ENCODE measurements at places on chromosomes 7 and 10.
A peak's percentile ranks its signal among the peaks of the same experiment; 100 is the strongest.

DNA sequence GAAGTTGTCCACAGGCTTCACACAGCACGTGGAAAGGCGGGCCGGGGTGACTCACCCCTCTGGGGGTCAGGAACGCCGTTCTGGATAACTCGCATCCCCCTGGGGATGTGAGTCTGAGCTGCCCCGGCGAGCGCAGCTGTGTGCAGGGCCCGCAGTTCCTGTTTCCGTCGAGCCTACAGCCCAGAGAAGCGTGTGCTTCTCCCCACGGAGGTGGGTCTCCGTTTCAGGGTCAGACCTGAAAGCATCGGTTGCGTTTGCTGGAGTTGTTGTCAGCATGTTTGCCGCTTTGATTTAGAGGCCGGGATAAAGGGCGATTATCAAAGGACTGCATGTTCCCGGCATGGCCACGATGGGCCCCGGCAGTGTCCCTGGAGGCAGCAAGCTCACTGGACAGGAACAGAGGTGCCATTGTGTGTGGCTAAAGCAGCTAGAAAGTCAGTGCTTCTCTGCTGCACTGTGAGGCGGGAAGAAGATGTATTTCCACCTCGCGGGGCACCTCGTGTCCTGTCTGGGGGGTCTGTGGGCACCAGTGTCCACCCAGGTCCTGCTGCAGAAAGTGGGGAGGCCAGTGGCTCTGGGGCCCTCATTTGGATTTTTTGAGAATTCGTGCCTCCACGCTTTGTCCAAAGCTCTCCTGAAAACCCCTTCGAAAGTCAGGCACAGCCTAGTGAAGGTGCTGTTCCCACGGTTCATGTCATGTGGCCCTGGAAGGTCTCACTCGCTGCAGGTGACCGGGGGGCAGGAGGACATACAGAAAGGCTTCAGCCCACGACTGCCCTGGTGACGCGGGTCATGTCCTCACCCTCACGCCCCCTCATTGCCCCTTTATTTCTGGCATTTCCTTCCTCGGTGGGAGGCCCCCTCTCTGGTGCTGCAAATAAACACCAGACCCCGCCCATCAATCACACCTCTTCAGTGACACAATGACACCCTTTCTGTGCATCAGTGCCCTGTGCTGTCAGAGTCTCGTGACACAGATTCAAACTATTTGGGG is 27.4 kb upstream of the GDI2 start:
- DNase-seq = peak; percentile 84

GRCh38 chr10:74371696-74372095 is 220.7 kb downstream of the ADK start:
- no peak for DNase-seq

- no peak for DNase-seq
These were observed 5.1 kb upstream of the TBX20 start for GRCh38 chr7:35258868-35259522.

GRCh38 chr10:89867964-89868363 is 166.6 kb downstream of the KIF20B start:
- DNase-seq = no peak

GRCh38 chr10:6659451-6659850 is 79.4 kb upstream of the PRKCQ start:
- DNase-seq = no peak

DNA sequence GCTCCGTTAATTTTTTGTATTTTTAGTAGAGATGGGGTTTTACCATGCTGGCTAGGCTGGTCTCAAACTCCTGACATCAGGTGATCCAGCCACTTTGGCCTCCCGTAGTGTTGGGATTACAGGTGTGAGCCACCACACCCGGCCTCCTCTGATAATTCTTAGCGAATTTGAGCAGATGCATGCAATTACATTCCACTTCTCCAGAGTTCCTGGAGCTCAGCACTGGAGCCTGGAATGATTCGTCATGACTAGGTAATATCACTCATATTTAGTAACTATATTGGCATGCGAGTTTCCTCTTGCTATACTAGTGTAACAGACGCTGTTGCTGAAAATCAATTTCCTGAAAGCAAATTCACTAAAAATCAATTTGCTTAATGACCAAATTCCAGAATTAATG is 86.8 kb downstream of the MKX start:
- no peak for DNase-seq

DNA sequence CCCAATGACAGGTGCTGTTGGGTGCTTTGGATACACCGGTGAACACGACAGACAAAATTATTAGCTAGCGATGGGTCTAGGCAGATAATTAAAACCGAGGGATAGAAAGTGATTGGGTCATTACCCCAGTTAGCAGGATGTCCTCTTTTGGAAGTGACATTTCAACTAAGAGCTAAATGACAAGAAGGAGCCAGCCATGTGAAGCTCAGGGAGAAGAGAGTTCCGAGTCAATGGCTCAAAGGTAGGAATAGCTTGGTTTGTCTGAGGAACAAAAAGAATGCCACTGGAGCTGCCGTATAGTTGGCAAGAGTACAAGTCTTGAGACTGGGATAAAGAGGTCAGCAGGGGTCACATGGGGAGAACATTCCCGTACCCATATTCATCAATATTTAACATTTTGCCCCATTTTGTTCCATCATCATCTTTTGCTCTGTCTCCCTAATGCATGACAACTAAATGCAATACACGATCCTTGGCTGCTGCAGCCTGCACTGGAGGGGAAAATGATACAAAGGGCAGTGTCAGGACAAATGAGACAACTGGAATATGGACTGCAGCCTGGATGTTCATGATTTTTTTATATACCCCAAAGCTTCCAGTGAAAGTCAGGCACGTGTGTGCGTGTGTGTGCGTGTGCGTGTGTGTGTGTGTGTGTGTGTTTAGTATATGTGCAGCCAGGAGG is 115.7 kb downstream of the ICA1 start:
- no peak for DNase-seq

DNA sequence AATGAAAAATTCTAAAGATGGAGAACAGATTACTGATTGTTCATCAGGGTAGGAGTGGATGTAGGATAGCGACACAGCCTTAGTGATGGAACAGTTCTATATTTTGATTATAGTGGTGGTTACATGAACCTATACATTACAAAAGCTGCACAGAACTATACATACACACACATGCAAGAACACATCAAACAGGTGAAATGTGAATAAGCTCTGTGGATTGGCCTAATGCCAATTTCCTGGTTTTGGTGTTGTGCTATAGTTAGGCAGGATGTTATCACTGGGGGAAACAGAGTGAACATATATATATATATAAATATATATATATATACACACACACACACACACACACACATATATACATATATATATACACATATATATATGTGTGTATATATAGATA is 76.4 kb upstream of the PIK3CG start:
- DNase-seq = no peak

DNA sequence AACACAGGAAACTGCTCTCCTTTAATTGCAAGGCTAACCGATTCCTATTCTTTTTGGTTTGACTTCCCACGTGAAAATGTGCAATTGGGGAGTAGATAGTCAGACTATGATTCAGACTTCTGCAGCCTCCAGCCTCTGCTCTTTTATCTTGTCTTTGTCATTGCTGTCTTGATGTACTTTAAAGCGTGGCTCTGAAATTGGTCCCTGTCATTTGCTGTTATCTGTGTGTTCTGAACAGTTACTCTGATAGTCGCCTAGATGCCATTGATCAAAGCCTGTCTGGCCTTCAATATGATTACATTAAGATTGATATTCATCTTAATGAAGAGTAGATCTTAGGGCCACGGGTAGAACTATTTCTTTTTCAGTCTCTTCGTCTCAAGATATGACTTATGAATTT is 799.2 kb downstream of the REEP3 start:
- no peak for DNase-seq

GRCh38 chr7:25456467-25457171 is 228.3 kb upstream of the NPVF start:
- no peak for DNase-seq
